HepG2 (cell line): ENCODE measurements at places on chromosomes 3 and 15.

GRCh38 chr3:126493051-126493450 is 17.4 kb upstream of the ZXDC start:
- no peak for DNase-seq
- H3K36me3 ChIP-seq, result no peaks in the 10 kb centered on the region
- H3K4me1 ChIP-seq, result peaks cover 21% of the 10 kb centered on the region
- no peaks in the 10 kb centered on the region for H3K27me3 ChIP-seq

GRCh38 chr15:76994971-76995945 is at the start of gene PSTPIP1:
TSS of gene PSTPIP1 (plus strand) at chr15:76995126. CDS start at chr15:76995574, 448 bp downstream.
- H3K27ac ChIP-seq, result no peak within 1 kb of the TSS
- H3K4me1 ChIP-seq, result no peaks in the 10 kb centered on the region
- no peaks in the 10 kb centered on the region for H3K36me3 ChIP-seq
- peaks cover 6% of the 10 kb centered on the region for H3K27me3 ChIP-seq
- no peak within 1 kb of the TSS for H3K4me3 ChIP-seq
- DNase-seq, result no peak

- peak overlapping the region; percentile 24 for H3K27ac ChIP-seq
- no peaks in the 10 kb centered on the region for H3K27me3 ChIP-seq
- no peak overlapping the region for H3K4me3 ChIP-seq
Observed at GRCh38 chr3:138686771-138687221, 78.2 kb downstream of the FAIM start.

- 0 out of 3 replicates have a peak, but pooled peaks cover 3% of the 10 kb centered on the region for H3K36me3 ChIP-seq
- H3K27ac ChIP-seq, result no peak overlapping the region
- H3K27me3 ChIP-seq, result no peaks in the 10 kb centered on the region
- no peak overlapping the region for H3K4me3 ChIP-seq
- DNase-seq, result no peak
Observed at GRCh38 chr3:127646501-127647046, 17.6 kb downstream of the PODXL2 start.

DNA sequence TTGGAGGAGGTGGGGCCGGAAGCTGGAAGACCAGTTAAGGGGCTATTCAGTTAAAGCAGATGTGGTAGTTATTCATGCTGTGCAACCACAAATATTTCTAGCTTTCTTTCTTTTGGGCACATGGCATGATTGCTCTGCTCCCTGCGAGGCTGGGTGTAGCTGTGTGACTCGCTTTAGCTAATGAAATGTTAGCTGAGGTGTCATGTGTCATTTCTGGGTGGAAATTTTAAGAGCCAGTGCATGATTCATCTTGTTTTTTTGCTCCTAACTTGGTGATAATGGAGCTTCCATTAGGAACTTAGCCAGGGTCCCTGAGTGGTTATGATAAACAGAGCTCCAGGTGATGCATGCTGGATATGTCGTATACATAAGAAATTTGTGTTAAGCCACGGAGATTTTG is 300.6 kb downstream of the SATB1 start:
- no peaks in the 10 kb centered on the region for H3K36me3 ChIP-seq
- no peak for DNase-seq
- H3K4me1 ChIP-seq, result no peaks in the 10 kb centered on the region
- H3K4me3 ChIP-seq, result no peak overlapping the region
- no peak overlapping the region for H3K27ac ChIP-seq

GRCh38 chr15:20340931-20341661 is 200.5 kb downstream of the GOLGA6L6 start:
- no peak for DNase-seq
- no peaks in the 10 kb centered on the region for H3K4me1 ChIP-seq
- no peak overlapping the region for H3K4me3 ChIP-seq
- H3K27ac ChIP-seq, result no peak overlapping the region

GRCh38 chr3:59821274-59821673 is 771.4 kb upstream of the CFAP20DC start:
- no peak for DNase-seq
- H3K27ac ChIP-seq, result no peak overlapping the region
- H3K4me3 ChIP-seq, result no peak overlapping the region
- H3K36me3 ChIP-seq, result no peaks in the 10 kb centered on the region

DNA sequence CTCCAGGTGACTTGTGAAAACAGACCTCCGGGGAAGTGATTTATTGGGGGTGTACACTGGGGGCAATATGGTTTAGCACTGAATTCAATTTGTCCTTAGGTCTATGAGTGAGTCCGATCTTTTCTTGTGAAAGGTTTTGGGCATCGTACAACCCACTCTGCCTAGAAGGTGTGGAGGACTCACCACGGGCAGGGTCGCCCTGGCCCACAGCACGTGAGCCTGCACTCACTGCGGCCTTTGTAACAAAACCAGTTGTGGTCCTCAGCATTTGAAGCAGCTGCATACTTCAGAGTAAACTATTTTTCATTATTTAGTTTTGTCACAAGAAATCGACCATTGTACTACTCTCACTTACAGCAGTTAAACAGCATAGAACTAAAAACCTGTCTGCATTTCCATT is 72.6 kb upstream of the BLM start:
- H3K27me3 ChIP-seq, result no peaks in the 10 kb centered on the region
- H3K27ac ChIP-seq, result no peak overlapping the region
- DNase-seq, result no peak
- peaks cover 11% of the 10 kb centered on the region; the same call in 2 of the 3 replicates for H3K36me3 ChIP-seq

GRCh38 chr3:148773805-148774204 is 53.8 kb upstream of the CPB1 start:
- no peaks in the 10 kb centered on the region for H3K36me3 ChIP-seq
- no peaks in the 10 kb centered on the region for H3K27me3 ChIP-seq
- no peaks in the 10 kb centered on the region for H3K4me1 ChIP-seq
- no peak for DNase-seq
- H3K27ac ChIP-seq, result no peak overlapping the region

- 0 out of 2 replicates have a peak, but pooled peaks cover 1% of the 10 kb centered on the region for H3K27me3 ChIP-seq
- no peak for DNase-seq
- no peak overlapping the region for H3K27ac ChIP-seq
- no peak overlapping the region for H3K4me3 ChIP-seq
- no peaks in the 10 kb centered on the region for H3K36me3 ChIP-seq
Observed at GRCh38 chr3:17140670-17141505, 256.1 kb downstream of the PLCL2 start.

DNA sequence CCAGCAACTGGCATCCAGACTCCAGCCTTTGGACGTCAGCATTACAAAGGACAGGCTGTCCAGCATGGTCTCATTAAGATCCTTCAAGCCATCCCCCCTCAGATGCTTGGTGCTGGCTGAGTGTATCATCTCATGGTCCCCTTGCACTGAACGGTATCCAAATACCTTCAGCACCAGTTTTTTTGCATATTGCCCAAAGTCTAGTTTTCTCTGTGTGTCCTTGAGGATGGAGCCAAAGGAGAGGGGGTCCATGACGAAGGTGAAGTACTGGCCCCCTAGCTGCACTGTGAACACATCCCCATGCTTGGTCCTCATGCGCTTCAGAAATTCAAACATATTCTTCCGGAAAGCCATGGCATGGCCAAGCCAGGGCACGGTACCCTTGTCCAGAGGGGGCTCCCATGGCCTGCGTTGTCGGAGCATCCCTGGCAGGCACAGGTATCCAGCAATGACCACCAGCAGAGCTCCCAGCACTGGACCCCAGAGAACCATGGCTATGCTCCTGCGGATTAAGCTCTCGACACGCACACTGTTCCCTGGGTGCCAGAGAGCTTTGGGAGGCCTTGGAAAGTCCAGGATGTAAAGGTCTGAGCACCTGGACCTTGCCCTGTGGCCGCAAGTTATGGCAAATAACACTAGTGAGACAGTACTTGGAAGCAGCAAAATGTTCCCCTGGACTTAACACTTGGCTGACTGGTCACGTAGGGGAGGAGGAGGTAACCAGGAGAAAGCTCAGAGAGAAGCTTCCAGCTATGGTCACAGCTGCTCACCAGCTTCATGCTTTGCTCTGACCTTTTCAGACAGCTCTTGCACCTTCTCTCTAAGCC is at the start of gene CYP8B1:
CYP8B1 (minus strand) TSS at position 555 of the 827 bp plus-strand sequence; CDS start at position 492, 63 bp downstream.
- H3K4me3 ChIP-seq, result no peak within 1 kb of the TSS; the same call in 1 of the 2 replicates
- peak within 1 kb of the TSS; percentile 68 for H3K27ac ChIP-seq
- no peaks in the 10 kb centered on the region for H3K36me3 ChIP-seq
- H3K4me1 ChIP-seq, result peaks cover 78% of the 10 kb centered on the region
- no peaks in the 10 kb centered on the region for H3K27me3 ChIP-seq
- peak; percentile 74 for DNase-seq

GRCh38 chr3:194148383-194148782 is 12.4 kb downstream of the HES1 start:
- no peak for DNase-seq
- peaks cover 28% of the 10 kb centered on the region for H3K27me3 ChIP-seq
- H3K4me3 ChIP-seq, result no peak overlapping the region
- H3K27ac ChIP-seq, result no peak overlapping the region
- H3K36me3 ChIP-seq, result no peaks in the 10 kb centered on the region

DNA sequence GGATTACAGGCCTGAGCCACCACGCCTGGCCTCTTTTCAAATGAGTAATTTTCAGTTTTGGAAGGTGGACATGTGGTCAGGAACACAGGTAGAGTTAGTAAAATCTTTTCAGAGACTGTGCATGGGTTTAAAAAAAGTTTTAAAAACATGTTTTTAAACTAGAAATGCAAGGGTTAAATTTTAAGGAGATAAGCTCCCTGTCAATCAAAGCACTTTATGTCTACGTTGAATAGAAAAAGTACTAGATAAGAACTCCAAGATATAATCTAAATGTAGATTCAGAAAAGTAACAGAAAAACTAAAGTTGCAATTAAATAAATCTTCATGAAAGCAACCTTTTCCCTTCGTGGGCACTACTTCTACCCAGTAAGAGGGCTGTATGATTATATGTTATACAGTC is 131.7 kb downstream of the CLASP2 start:
- peaks cover 9% of the 10 kb centered on the region for H3K4me1 ChIP-seq
- H3K4me3 ChIP-seq, result no peak overlapping the region
- H3K36me3 ChIP-seq, result peaks cover 20% of the 10 kb centered on the region; the same call in 1 of the 3 replicates
- DNase-seq, result no peak
- H3K27me3 ChIP-seq, result no peaks in the 10 kb centered on the region

- no peaks in the 10 kb centered on the region for H3K4me1 ChIP-seq
- H3K36me3 ChIP-seq, result no peaks in the 10 kb centered on the region; the same call in 1 of the 2 replicates
- H3K27me3 ChIP-seq, result no peaks in the 10 kb centered on the region
- DNase-seq, result no peak
- H3K4me3 ChIP-seq, result no peak overlapping the region
Observed at GRCh38 chr3:108566599-108566998, 22.6 kb downstream of the CIP2A start.

DNA sequence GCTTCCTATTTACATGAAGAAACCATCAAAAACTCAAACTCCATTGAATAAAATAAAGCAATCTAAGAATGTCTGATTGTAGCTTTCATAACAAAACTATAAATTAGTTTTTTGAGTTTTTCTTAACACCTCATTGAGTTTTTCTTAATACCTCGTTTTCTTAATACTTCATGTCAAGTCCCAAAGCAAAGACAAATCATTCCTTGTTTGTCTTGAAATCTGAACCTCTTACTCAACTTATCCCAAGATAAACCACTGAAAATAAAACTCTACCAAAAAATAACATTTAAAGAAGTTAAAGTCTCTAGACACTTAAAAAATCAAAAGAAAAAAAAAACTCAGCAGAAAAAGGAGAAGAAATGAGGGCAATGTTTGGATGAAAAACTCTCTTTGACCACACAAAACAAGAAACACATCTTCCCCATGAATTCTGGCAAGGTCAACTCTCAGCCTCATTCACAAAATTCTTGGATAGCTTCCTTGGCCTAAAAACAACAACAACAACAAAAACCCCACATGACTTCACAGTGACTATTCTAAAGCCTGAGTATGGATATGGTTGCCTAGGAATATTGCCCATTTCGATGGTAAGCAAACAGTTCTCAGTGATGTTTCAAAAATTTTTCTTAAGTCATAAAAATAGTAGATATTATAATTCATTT is 38.2 kb downstream of the TMCC1 start:
- H3K4me1 ChIP-seq, result peaks cover 22% of the 10 kb centered on the region
- H3K27ac ChIP-seq, result no peak overlapping the region
- DNase-seq, result no peak
- no peaks in the 10 kb centered on the region for H3K27me3 ChIP-seq
- H3K36me3 ChIP-seq, result no peaks in the 10 kb centered on the region

DNA sequence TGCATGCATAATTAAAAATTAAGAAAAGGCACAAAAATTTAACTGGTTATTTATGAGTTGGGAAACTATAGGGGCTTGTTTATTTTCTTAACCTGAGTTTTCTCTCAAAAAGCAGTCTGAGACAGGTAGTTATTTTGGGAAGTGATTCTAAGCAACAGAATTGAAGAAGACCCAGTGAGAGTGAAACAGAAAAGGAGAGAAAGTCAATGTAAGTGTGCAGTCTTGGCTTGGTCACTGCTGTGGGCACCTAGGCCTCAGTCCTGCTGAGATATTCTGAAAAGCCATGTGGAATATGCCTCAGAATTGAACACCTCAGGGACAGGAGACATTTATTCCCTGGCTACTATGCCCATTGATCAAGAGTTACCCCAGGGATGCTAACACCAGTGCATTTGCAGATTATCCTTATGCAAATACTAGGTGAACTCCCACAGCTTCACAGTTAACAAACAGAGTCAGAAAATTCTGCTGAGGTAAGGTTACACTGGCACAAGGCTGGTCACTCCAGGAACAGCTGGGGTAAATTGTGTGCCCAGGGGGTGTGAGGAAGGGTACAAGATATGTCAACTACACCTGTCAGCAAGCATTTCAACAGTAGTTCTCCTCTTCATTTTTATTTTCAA is 222.7 kb downstream of the EFHB start:
- no peaks in the 10 kb centered on the region for H3K27me3 ChIP-seq
- H3K27ac ChIP-seq, result no peak overlapping the region
- no peaks in the 10 kb centered on the region for H3K4me1 ChIP-seq
- DNase-seq, result no peak
- H3K4me3 ChIP-seq, result no peak overlapping the region
- H3K36me3 ChIP-seq, result no peaks in the 10 kb centered on the region

- H3K36me3 ChIP-seq, result peaks cover 7% of the 10 kb centered on the region; the same call in 1 of the 2 replicates
- H3K4me1 ChIP-seq, result peaks cover 32% of the 10 kb centered on the region
- no peaks in the 10 kb centered on the region for H3K27me3 ChIP-seq
- H3K4me3 ChIP-seq, result peak overlapping the region; percentile 99
- H3K27ac ChIP-seq, result peak overlapping the region; percentile 77
- peak; percentile 20 for DNase-seq
Observed at GRCh38 chr3:3127432-3128010, 781 bp downstream of the TRNT1 start.

- no peaks in the 10 kb centered on the region for H3K36me3 ChIP-seq
- no peak overlapping the region for H3K27ac ChIP-seq
- DNase-seq, result no peak
- H3K27me3 ChIP-seq, result 0 out of 3 replicates have a peak, but pooled peaks cover 6% of the 10 kb centered on the region
- no peaks in the 10 kb centered on the region for H3K4me1 ChIP-seq
Observed at GRCh38 chr3:55647670-55648069, 160.6 kb upstream of the WNT5A start.

- peaks cover 38% of the 10 kb centered on the region for H3K4me1 ChIP-seq
- H3K36me3 ChIP-seq, result 0 out of 2 replicates have a peak, but pooled peaks cover 1% of the 10 kb centered on the region
- no peak overlapping the region for H3K4me3 ChIP-seq
- no peaks in the 10 kb centered on the region for H3K27me3 ChIP-seq
- H3K27ac ChIP-seq, result no peak overlapping the region
- no peak for DNase-seq
Observed at GRCh38 chr15:62779036-62779770, 263.3 kb upstream of the TPM1 start.

GRCh38 chr15:61393949-61394348 is 164.8 kb upstream of the RORA start:
- no peak overlapping the region for H3K27ac ChIP-seq
- DNase-seq, result no peak
- no peaks in the 10 kb centered on the region for H3K27me3 ChIP-seq
- H3K36me3 ChIP-seq, result no peaks in the 10 kb centered on the region
